Small intestine (tissue), 16 donors: ENCODE measurements at places on chromosomes 6 and 20. TPM values are rescaled to one million over a fixed set of nuclear protein-coding genes. Genes with fewer than 3 reads are reported as not detected.
A peak's percentile ranks its signal among the peaks of the same experiment; 100 is the strongest.

Gene CEP250
- 31.7 TPM for polyA plus RNA-seq

Gene BTBD3
- 7.6 TPM for polyA plus RNA-seq

Gene C20orf141
- polyA plus RNA-seq: not detected

Gene SLC17A3
- polyA plus RNA-seq: not detected

Gene LY6G6F
- not detected for polyA plus RNA-seq

- DNase-seq: no peak
These were observed 44.3 kb downstream of the CPXM1 start for GRCh38 chr20:2756056-2756611.

DNA sequence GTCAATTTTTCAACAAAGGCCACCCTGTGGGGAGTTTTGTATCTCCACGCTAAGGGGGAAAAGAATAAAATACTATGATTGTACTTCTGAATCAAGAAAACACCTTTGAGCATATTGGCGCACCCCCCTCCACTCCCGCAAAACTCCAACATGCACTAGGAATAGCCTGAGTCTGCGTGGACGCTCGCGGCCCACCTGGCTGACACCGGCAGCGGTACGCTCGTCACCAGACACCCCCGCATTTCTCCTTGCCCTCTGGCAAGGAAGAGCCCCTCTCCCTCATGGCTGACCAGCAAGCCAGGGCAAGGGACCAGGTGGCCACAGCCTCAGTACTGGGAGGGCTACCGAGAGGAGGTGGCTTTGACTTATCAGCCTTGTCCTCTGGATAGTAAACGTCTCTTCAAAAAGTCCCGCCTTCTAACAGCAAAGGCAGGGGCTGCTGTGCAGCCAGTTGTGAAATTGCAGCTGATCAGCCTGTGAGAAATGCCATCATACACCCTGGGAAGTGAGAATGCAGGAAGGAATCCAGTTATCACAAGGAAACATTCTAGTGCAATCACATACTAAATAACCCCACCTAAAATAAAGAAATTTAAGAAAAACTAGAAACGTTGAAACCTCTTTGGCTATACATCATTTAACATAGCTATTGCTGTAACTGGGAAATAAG lies 84.2 kb downstream of the HUS1B start:
- no peak for DNase-seq

DNA sequence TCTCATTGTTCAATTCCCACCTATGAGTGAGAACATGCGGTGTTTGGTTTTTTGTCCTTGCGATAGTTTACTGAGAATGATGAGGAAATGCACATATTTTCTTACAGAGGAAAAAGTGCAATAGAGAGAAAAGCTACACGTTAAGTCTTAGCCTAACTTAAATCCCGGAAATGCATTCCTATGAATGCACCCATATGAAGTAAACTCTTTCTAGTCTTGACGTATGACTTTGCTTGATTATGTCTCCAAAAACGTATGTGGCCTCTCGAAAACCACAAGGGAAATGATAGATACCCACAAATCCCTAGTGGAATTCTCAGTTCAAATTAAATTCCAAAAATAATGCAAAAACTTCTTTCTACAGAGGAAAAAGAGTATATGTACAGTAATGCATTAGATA lies 90.7 kb upstream of the SASH1 start:
- no peak for DNase-seq

- peak; percentile 53 for DNase-seq
These were observed 7.5 kb downstream of the SNX5 start for GRCh38 chr20:17960927-17961586.

DNA sequence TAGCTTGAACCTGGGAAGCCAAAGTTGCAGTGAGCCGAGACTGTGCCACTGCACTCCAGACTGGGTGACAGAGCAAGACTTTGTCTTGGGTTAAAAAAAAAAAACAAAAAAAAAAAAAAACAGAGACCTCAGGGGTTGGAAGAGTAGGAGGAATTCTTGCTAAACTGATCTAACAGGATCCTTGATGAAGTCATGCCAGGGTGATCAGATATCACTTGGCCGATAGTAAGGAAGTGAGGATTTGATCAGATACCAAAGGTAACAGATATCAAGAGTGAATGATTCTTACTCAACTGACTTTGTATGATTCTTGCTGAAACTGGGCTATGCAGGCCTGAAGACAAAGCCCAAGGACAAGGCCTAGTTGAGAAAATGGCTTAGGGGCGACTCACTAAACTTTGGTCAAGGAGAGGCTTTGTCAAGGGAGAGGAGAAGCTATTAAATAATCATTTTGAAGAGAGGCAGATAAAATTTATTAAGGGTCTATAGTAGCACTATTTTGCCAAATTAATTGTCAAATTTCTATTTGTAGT lies 624.7 kb downstream of the UTRN start:
- DNase-seq: no peak

- DNase-seq: no peak
These were observed 59.6 kb upstream of the QKI start for GRCh38 chr6:163354761-163355425.

- no peak for DNase-seq
These were observed 229.8 kb downstream of the SOD2 start for GRCh38 chr6:159463119-159463829.

GRCh38 chr20:33685328-33686099 lies 671 bp downstream of the E2F1 start:
- peak; percentile 82 for DNase-seq

DNA sequence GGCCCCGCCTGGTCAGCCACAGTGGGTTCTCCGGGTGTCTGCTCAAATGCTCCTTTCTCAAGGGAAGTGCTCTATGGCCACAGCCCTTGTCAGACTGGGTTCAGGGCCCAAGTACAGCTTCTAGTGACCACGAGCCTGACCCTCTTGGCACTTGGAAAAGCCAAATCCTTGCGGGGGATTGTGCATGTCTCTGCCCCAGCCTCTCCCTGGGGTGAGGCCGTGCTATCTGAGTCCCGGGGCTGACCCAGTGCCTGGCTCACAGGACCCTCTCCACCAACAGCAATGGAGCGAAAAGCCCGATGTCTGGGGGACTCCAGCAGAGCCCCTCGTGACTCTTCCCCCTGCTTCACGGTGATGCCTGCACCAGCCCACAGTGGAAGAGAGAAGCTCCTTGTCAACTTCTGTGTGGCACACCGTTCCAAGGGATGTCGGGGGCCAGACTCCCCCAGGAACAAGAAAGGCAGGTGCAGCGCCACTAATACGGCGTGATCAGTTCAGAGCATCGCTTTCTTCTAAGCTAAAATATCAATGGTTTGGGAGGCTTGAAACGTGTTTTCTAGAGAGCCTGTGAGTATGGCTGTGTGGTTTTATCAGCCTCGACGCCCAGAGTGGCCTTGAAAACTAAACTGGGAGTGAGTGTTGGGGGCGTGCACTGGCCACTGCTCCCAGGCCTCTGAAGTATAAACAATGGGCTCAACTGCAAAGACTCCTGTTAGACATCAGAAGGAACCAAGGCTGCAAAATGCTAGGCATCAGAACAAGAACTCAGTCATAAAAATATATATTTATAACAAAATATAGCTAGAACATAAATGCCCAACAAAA lies 51.9 kb downstream of the DLL1 start:
- no peak for DNase-seq

GRCh38 chr6:75331151-75331550 lies 46.6 kb upstream of the TMEM30A start:
- no peak for DNase-seq

DNA sequence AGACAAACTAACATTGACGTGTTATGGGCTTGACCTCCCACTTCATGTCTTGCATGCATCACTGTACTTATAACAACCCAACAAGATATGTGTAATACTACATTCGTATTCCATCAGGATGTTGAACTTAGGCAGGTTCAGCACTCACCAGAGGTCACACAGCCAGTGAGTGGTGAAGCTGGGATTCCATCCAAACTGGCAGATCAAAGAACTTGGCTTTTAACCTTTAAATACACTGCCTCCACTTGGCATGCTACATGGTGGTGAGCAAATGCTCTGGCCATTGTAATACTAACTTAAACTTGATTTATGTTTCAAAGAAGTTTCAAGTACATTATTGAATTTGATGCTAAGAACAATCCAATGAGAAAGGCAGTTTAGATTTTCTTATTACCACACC lies 10.7 kb upstream of the HDDC2 start:
- no peak for DNase-seq

DNA sequence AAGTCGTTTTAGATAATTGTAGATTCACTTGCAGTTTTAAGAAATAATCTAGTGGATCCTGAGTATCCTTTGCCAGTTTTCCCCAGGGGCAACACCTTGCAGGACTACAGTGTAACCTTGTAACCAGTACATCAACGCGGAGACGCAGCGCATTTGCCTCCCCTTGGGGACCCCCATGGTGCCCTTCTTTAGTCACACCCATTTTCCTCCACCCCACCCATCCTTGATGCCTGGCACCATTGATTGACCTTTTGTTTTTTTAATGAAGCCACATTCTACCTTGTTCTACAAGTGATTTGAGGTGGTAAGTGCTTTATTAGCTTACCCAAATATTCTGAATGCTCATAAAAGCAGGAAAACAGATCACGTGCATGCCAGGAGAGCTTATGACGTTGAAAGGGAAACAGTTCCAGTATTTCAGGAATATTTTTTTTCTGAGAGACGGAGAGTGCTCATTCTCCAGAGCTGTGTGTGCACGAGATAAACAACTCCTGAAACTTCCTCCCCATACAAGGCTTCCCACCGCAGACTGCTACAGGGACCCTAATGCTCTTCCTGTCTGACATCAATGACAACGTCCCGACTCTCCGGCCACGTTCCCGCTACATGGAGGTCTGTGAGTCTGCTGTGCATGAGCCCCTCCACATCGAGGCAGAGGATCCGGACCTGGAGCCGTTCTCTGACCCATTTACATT lies 35.7 kb downstream of the CDH26 start:
- DNase-seq: no peak

GRCh38 chr6:21423106-21423854 lies 170.3 kb upstream of the SOX4 start:
- DNase-seq: no peak
